ENCODE measurements at places on chromosomes 3 and 15.

DNA sequence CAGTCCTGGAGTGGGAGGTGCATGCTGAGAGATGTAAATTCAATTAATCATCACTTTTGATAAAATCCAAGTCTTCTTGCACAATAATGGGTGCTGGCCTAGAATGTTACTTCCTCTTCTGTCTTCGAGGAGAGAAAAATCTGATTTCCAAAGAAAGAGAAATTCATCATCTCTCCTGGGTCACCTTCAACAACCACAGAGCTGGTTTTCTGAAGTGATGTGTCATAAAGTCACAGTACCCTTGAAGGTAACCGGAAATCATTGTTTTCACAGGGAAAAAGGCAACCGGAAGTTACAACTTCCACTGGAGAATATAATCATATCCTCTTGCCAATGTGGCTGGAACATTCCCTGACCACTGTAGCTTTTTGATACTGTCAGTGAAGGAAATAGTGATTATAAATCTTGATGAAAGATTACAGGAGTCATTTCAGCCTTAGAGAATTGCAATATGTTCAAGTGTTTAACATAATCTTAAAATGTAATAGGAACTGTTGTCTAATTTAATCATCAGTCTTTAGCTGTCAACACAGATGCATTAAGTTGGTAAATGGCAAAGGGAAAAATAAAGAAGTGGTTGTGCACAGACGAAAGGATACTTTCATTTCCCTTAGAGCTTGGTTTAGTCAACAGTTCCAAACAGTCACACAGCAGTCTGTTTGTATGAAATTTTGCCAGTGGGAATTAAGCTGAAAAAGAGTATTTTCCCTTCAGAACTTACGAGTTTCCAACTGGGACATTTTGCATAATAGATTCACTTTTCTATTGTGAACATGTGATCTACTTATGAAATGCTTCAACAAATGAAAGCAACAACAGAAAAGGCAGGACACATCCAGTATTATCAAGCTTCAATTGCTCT, 106.5 kb upstream of the SLC4A7 start:
- DNase-seq, result peak; percentile 50

DNA sequence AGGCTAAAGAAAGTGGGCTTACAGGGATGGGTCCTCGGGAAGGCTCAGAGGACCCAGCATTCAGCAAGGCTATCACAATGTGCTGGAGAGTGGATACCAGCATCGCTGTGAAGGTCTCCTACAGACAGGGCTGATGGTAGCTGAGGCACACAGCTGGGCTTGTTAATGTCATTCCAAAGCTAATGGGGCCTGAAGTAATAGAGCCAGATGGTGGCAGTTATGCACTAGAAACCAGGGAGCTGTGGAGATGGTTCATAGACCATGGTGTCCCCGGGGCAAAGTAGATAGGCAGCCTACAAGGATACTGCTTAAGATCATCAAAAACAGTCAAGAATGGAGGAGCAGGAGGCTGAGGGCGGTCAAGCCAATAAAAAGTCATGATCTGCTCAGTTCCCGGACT, 24.8 kb upstream of the BOC start:
- DNase-seq, result no peak

DNA sequence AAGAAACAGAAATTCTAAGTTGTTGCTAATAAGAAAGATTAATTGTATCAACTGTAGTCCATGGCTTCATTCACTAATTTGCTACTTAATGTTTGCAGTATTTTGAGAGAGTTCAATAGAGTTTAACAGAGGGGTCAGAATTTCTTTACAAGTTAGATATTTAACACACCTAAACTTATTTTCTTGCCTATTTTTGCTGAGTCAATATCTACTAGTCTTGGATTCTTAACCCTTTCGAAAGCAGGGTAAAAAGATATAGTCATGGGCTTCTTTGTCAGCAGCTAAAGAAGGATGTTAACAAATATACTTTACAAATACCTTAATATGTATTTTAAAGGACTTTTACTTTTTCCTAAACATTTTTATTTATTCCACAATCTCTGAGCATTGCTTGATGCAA, 155.6 kb downstream of the MDFIC2 start:
- no peak for DNase-seq

- no peak for DNase-seq
These were observed 23.9 kb upstream of the TXNRD3 start for GRCh38 chr3:126678693-126679317.

GRCh38 chr15:96428742-96429141, 98.2 kb downstream of the NR2F2 start:
- DNase-seq, result no peak

DNA sequence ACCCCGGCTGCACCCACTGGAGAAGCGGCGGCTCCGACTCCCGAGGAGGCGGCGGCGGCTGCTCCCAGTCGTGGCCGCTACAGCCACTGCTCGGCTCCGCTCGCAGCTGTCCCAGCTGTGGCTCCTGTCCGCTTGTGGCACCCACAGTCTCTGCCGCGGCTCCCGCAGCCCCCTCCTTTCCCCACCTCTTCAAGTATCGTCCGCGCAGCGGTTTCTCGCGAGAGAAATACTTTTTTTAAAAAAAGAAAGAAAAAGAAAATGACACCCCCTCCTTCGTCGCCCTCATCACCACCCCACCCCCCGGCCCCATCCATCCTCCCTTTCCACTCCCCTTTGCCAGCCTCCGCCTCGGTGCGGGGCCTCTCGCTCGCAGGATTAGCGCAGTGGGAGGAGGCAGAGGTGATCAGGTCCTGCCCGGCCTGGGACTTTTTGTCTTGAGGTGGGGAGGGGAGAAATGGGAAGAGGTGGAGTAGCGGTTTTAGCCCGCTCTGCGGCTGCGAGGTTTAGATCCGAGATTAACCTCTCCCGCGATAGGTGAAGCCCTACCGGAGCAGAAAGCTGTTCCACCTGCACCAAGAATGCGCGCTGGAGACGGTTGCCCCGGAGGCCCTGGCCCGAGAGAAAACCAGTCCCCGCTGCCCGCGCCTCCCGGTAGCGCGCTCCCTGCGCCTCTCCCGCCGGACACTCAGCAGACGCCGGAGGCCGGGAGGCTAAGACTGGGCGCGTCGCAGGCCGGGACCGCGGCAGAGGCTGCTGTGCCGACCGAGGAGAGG, at the start of gene FBN1:
Gene FBN1 (minus strand): TSS at position 152 of the 773 bp plus-strand sequence. CDS start 940 bp downstream, outside the sequence.
- no peak for DNase-seq

DNA sequence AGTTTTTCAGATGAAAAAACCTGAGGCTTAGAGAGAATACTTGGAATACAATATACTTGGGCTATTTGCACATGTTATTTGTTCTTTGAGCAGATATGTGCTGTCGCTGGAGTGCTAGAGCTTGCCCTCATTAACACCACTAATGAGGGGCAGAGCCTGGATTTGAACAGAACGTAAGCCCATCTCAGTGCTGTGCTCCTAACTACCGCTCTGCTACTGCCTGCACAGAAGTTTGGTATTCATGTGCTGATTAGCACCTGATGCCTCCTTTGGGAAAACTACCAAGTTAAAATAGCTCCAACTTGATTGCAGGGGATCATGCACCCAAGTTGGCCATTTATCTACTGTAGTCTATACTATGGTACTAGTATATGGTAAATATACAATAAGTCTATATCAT, 3.6 kb downstream of the GPR87 start:
- no peak for DNase-seq

DNA sequence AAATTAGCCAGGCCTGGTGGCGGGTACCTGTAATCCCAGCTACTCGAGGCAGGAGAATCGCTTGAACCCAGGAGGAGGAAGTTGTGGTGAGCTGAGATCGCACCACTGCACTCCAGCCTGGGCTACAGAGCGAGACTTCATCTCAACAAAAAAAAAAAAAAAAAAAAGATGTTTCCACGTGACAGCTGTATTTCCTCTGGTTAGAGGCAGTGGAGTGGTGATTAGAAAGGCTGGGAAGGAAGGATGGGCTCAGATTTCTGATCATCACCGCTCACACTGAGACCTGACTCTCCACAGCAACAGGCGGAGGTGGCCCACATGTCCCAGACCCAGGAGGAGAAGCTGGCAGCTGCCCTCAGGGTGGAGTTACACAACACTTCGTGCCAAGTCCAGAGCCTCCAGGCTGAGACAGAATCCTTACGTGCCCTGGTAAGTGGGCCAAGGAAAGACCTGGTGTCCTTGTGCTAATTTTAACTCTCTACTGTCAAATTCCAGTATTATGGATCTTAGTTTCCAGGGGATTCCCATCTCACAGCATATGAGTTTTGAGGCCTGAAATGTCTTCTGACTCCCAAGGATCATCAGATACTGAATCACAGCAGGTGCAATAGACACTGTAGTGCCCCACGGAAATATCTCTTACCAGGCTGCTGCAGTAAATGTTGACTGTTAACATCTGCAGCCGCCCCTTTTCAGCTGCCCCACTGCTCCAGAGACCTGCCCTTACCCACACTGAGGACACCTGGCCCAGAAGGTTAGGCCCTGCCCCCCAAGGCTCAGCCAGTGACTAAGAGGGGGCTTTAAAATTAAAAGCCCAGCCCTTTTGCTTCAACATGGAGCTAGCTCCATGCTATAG, 66.9 kb downstream of the BFSP2 start:
- no peak for DNase-seq

DNA sequence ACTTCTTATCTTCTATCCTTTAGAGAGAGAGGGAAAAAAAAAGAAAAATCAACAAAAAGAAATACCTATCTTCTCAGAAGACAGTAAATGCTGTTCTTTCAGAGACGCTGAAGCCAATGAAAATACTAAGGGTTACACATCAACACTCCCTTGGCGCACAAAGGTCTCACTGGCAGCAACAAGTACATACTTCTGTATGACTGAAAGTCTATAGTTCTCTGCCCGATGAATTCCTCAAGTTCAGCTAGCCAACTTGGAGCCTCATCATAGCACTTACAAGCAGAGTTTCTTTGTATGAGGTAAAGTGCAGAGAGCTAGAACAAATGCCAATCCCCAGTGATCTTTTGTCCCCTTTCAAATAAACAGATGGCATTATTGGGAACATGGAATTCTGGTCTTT, 62.7 kb downstream of the CPNE4 start:
- no peak for DNase-seq

GRCh38 chr15:98524838-98525660, 123.3 kb upstream of the IGF1R start:
- DNase-seq, result no peak

GRCh38 chr3:116417151-116417550, 28.1 kb downstream of the LSAMP start:
- no peak for DNase-seq

DNA sequence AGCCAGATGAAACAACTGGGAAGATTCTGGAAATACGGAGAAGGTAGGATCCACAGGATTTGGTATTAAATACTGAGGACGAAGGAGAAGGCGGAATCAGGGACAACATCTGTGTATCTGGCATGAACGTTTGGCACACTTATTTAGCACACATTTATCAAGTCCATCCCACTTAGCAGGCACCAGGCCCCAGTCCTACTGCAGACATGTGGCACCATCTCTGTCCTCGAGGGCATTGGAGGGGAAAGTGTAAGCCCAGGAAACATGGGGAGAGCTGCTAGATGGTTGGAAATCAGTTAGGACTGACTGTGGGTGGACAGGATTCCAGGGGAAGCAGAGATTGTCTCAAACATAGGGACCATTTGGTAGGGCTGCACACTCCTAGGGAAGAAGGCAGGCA, 29.0 kb upstream of the LCTL start:
- DNase-seq, result no peak

GRCh38 chr15:57223345-57223744, 153.0 kb upstream of the CGNL1 start:
- DNase-seq, result no peak

DNA sequence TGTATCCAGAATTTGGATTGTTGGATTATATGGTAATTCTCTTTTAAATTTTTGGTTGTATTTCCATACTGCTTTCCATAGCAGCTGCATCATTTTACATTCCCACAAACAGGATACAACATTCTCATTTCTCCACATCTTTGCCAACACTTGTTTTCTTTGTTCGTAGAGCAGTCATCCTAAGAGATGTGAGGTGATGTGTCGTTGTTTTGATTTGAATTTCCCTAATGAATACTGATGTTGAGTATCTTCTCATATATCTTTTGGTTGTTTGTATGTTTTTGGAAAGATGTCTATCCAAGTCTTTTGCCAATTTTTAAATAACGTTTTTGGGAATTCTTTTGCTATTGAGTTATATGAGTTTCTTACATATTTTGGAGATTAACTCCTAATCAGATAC, 93.6 kb downstream of the GMNC start:
- no peak for DNase-seq

GRCh38 chr3:52403271-52403841, 41.5 kb downstream of the SEMA3G start:
- no peak for DNase-seq

DNA sequence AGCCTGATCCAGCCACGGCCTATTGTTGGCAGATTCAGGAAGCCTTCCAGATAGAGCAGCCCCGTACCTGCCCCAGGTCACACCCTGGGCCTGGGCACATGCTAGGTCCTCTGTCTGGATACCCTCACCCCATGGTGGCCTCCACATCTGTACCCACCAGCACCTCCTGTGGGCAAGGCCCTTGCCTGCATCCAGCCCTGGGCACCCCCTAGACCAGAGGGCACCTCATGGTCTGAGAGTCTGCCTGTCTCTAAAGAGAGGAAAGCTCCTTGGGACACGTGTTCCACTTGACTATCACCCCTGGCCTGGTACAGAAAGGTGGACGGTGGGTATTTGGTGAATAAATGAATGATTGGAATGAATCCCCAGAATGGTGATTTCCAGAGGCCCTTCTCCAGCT, 8.9 kb upstream of the COMMD4 start:
- no peak for DNase-seq

DNA sequence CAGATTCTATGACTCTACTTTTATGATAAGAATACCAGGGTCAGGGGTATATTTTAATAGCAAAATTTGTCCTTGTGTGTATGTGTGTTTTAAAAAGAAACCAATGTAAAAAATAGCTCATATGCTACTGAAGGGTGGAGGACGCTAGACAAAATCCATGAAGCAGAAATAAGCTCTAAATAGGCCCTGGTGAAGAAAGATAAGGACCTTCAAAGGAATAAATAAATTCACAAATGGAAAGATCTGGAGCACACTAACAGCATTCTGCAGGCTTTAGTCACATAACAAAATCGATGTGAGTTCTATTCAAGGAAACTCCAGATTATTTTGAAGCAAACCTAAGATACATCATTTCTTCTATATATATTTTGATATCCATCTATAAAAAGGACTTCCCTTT, 27.2 kb upstream of the ATP11B start:
- no peak for DNase-seq

DNA sequence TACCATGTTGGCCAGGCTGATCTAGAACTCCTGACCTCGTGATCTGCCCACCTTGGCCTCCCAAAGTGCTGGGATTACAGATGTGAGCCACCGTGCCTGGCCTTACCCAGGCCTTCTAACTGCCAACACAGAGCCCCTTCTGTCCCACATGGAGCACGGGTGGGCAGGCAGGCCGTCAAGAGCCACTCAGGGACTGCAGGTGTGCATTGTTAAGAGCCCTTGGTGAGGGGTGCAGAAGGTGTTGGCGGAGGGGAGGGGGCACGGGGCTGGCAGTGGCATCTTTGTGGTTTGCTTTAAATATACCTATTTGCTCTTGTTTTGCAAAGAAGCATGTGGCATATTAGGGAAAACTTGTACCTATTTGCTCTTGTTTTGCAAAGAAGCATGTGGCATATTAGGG, 37.3 kb downstream of the SMAD6 start:
- no peak for DNase-seq

GRCh38 chr3:141646760-141647561, 91.1 kb upstream of the RNF7 start:
- DNase-seq, result no peak

- DNase-seq, result no peak
These were observed 12.5 kb upstream of the FEM1B start for GRCh38 chr15:68265081-68265480.

GRCh38 chr3:46278816-46279672, 36.8 kb downstream of the CCR3 start:
- DNase-seq, result no peak

Measured in CD4-positive, alpha-beta T cell treated with Interleukin-15 for 4 hours (primary cell).